ENCODE measurements at places on chromosomes 4 and X.

DNA sequence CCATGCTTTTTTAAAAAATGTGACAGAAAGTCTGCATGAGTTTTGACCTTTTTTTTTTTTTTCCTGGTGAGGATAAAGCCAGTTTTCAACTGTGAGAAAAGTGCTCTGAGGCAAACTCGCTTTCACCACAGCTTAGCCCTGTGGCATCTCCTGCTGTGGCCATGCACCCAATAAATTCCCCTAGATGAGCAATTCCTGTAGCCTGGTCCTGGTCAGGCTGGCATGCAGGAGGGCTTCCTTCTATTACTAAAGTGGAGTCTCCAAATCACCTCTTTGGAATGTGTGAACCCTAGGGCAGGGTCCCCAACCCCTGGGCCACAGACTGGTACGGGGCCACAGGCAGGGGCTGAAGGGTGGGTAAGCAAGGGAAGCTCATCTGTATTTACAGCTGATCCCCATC is 265.4 kb downstream of the RAPGEF2 start:
- peak; percentile 47 for DNase-seq

- DNase-seq, result no peak
Observed at GRCh38 chrX:19721726-19722370, 165.6 kb downstream of the SH3KBP1 start.

GRCh38 chr4:147138171-147138570 is 192.5 kb upstream of the TTC29 start:
- no peak for DNase-seq

GRCh38 chr4:165757451-165757850 is 115.6 kb upstream of the TLL1 start:
- no peak for DNase-seq

All from amniotic epithelial cell (primary cell).